ENCODE measurements at places on chromosomes 5 and 9. TPM values are rescaled to one million over a fixed set of nuclear protein-coding genes. Genes with fewer than 3 reads are reported as not detected.
A peak's percentile ranks its signal among the peaks of the same experiment; 100 is the strongest.

SNX18 gene
- 27.6 TPM for polyA plus RNA-seq

CCDC152 gene
- 3.6 TPM for polyA plus RNA-seq

PCDHGA6 gene
- 2.6 TPM for polyA plus RNA-seq

SLC4A9 gene
- polyA plus RNA-seq = 0.19 TPM

- no peak for DNase-seq
Measured at GRCh38 chr9:81237565-81238231, 451.6 kb downstream of the TLE1 start.

DNA sequence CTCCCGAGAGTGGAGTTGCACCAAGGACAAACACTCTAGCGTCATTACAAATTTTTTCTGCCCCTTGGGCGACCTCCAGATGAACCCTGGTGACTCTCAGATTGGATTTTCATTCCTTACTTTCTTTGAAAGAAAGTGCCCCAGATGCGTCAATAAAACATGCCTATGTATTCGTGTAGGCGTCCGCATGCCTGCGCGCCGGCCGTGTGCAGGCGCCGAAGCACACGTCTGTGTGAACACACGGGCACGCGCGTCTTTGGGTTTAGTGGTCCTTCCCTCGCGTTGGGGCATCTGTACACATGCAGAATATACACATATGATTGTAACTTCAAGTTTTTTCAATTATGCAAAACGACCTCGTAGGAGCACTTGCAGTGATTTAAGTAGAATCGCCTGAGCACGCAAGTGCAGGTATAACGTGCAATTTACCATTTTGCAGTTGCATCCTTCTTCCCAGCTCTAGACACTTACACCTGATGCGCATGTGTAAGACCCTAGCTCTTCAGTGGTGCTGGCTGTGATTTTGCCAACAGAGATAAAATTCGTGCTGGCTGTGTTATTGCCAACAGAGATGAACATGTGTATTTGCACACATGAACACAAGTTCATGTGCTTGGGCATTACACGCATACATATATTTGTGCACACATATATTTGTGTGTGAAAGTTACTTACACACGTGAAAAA is 1.9 kb upstream of the LHX2 start:
- DNase-seq = no peak

- DNase-seq = no peak
Measured at GRCh38 chr5:111742177-111742994, 14.6 kb downstream of the NREP start.

- no peak for DNase-seq
Measured at GRCh38 chr5:133409210-133409674, 203.1 kb downstream of the FSTL4 start.

DNA sequence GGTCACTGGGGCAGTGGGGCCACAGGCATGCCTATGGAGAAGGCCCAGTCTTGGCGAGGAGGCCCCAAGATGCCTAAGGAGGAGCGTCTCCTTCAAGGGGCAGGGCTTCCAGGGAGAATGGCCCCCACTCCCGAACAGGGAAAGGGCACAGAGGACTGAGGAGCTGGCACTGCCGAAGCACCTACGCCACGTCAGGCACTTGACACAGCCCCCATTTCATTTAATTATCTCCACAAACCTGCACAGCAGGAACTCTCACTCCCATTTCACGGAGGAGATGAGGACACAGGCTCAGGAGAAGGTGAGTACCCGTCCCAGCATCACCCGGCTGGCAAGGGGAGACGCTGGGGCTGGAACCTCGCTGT is 26.0 kb downstream of the EGR1 start:
- no peak for DNase-seq

- peak; percentile 0 for DNase-seq
Measured at GRCh38 chr9:97176206-97176605, 131.3 kb upstream of the CCDC180 start.

DNA sequence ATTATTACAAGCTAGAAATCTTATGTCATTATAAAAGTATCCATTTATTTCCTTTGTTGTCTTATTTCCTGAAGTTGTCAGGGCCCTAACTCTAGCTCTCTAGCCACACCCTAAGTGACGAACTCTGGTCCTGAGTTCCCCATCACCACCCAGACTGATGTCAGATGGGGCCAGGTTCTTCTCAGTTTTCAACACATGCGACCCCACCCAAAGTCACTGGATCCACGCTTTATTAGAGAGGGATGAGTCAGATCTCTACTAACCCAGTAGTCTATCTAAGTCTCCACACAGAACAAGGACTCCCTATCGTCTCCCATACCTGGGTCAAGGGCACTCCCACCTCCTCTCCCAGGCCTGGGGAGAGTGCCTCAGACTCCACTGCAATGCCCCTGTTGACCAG is 6.8 kb upstream of the FEM1C start:
- no peak for DNase-seq

DNA sequence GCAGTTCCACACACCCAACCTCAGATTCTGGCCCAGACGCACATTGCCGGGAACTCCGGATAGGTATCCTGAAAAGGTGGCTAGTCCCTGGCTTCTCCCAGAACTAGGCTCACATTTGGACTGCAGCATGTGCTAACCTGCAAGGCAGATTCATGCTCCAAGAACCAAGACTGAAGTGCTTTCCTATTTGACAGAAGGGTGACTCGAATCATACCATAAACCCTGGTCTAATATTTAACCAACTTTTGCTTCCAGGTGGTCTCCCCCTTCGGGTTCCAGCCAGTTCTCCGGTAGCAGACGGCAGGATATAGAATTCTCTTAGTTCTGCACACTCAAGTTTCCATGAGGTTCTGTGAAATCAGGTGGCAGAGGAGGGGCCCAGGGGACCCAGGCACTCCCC is 7.6 kb downstream of the PTGES start:
- no peak for DNase-seq

DNA sequence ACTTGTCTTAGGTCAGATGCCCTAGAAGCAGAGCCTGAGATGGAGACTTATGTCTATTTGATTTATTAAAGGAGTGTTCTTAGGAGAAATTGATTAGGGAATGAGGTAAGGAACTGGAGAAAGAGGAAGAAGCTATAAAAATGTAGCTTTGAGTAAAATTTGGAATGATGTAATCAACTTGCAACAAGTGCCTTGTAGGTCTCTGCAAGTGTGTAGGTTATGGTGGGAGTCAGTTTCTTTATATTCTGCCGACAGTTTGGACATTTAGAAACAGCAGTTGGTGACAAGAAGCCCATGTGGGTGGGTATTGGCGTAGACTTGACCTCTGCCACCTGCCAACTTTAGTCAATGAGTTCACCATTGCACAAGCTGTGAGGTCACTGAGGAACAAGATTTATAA is 986.5 kb downstream of the CDH18 start:
- DNase-seq = no peak

- DNase-seq = peak; percentile 19
Measured at GRCh38 chr5:13957032-13957645, 12.7 kb upstream of the DNAH5 start.

- no peak for DNase-seq
Measured at GRCh38 chr5:68288707-68289134, 73.2 kb downstream of the PIK3R1 start.

DNA sequence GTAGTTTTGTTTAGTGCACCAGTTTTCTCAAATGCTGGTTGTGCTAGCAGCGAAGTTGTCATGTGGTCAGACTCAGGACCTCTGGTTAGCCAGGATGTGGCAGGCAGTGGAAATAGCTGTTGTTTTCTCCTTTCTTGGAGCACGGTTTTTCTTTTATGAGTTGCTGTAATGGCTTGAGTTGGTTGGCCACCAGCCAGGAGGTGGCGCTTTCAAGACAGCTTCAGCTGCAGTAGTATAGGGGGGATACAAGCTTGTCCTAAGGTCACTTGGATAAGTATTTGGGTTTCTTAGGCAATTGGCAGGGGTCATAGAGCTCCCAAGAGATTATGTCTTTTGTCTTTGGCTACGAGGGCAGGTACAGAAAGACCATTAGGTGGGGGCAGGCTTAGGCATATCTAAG is 274.2 kb upstream of the TARS1 start:
- no peak for DNase-seq

Measured in forelimb muscle (tissue), 1 donor.